ENCODE measurements at places on chromosomes 4 and X. TPM values are rescaled to one million over a fixed set of nuclear protein-coding genes. Genes with fewer than 3 reads are reported as not detected.

Gene LRRC66
- polyA plus RNA-seq = 0.09 TPM

Gene CORIN
- 0.14 TPM for polyA plus RNA-seq

Gene MAGED4
- not detected for polyA plus RNA-seq

Gene ETDC
- not detected for polyA plus RNA-seq

Gene ZCCHC12
- not detected for polyA plus RNA-seq

Gene HTATSF1
- 3.1 TPM for polyA plus RNA-seq

Gene ASB5
- polyA plus RNA-seq = 0.01 TPM

Gene AMOT
- polyA plus RNA-seq = 0.33 TPM

Gene CLCN4
- 0.31 TPM for polyA plus RNA-seq

Gene SPATA4
- 0.13 TPM for polyA plus RNA-seq

Gene PNMA5
- not detected for polyA plus RNA-seq

Gene F11
- polyA plus RNA-seq = not detected

Gene ARSD
- 7.9 TPM for polyA plus RNA-seq

Gene CXCL10
- 0.72 TPM for polyA plus RNA-seq

Gene TCEANC
- 1.8 TPM for polyA plus RNA-seq

Gene MND1
- 4.9 TPM for polyA plus RNA-seq

Gene PLAC8
- polyA plus RNA-seq = 0.61 TPM

Gene CHRDL1
- polyA plus RNA-seq = not detected

Gene WDR17
- polyA plus RNA-seq = 0.39 TPM

Gene SLC49A3
- not detected for polyA plus RNA-seq

Gene DCHS2
- polyA plus RNA-seq = 0.01 TPM

Gene TREX2
- polyA plus RNA-seq = 0.31 TPM

Gene TMEM156
- 0.68 TPM for polyA plus RNA-seq

Gene CLGN
- not detected for polyA plus RNA-seq

Gene HSFX1
- not detected for polyA plus RNA-seq

Gene PRICKLE3
- 13.7 TPM for polyA plus RNA-seq

Gene TNIP3
- not detected for polyA plus RNA-seq

Gene MAP7D2
- polyA plus RNA-seq = 0.35 TPM

Gene CFAP47
- polyA plus RNA-seq = under 0.01 TPM

Gene EXOC1L
- polyA plus RNA-seq = not detected

Gene PPM1K
- 8.9 TPM for polyA plus RNA-seq

Gene RPL34
- 1,911 TPM for polyA plus RNA-seq

Gene DOK7
- polyA plus RNA-seq = 0.13 TPM

Gene TSPAN6
- polyA plus RNA-seq = 19.2 TPM

Gene GPRASP1
- polyA plus RNA-seq = 0.22 TPM

Gene RAB41
- polyA plus RNA-seq = not detected

Gene CT45A10
- not detected for polyA plus RNA-seq

Gene PAGE2B
- polyA plus RNA-seq = not detected

Gene GAGE12H
- not detected for polyA plus RNA-seq

Gene MTMR8
- polyA plus RNA-seq = 1.1 TPM

Gene PWWP3B
- 0.16 TPM for polyA plus RNA-seq

Gene PLP1
- polyA plus RNA-seq = not detected

Gene G3BP2
- polyA plus RNA-seq = 107 TPM

Gene MTNR1A
- polyA plus RNA-seq = not detected

Gene NEXMIF
- polyA plus RNA-seq = 0.01 TPM

Gene RTL3
- polyA plus RNA-seq = not detected

Gene GLRB
- polyA plus RNA-seq = 1.0 TPM

Gene TFE3
- polyA plus RNA-seq = 14.1 TPM

Gene PAGE4
- not detected for polyA plus RNA-seq

Gene IL13RA1
- 27.8 TPM for polyA plus RNA-seq

Gene MAOB
- 0.10 TPM for polyA plus RNA-seq

Gene GYG2
- polyA plus RNA-seq = 0.08 TPM

Gene NIPAL1
- polyA plus RNA-seq = 18.9 TPM

Gene FHIP1A
- 13.4 TPM for polyA plus RNA-seq

Data from keratinocyte (primary cell).